ENCODE measurements at places on chromosomes 1 and 21.

GRCh38 chr1:62247391-62248168 is 52.9 kb downstream of the L1TD1 start:
- DNase-seq = no peak

DNA sequence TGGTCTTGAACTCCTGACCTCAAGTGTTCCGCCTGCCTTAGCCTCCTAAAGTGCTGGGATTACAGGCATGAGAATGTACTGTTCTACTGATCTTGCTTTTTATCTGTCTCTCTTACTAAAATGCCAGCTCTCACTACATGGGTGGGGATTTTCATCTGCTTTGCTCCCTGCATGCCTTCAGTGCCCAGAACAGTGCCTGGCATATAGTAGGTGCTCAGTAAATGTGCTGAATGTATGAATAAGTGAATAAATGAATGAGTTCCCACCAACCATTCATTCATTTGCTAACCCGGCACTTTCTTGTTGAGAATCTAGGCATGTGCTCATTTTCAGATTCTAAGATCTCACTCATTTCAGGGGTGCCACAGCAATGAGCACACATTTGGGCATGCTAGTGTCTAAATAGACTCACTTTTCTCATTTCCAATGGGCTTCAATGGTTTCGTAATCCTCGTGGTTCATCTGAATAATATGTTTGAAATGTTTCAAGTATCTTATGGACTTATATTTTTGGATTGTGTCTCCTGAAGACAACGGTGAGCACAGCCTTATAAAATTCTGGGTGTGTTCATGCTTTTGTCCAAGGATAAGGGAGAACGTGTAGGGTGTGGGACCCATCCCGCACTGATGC is 7.6 kb downstream of the DHRS3 start:
- no peak for DNase-seq

DNA sequence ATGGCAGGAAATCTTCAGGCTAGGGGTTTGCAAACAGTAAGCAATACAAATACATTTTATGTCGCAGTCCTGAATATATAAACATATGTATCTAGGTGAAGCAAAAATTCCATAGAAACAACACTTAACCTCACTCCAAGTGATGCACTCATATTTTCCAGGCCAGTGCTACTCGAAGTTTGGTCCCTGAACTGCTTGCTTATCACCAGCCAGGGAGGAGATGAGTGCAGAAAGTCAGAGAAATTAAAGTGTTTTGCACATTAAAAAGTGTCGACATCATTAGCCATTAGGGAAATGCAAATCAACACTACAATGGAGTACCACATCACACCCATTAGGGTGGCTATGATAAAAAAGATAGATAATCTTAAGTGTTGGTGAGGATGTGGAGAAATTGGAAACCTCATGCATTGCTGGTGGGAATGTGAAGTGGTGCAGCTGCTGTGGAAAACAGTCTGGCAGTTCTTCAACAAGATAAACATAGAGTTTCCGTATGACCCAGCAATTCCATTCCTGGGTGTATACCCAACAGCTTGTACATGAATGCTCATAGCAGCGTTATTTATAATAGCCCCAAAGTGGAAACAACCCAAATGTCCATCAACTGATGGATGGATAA is 70.5 kb upstream of the CSF1 start:
- DNase-seq = no peak

DNA sequence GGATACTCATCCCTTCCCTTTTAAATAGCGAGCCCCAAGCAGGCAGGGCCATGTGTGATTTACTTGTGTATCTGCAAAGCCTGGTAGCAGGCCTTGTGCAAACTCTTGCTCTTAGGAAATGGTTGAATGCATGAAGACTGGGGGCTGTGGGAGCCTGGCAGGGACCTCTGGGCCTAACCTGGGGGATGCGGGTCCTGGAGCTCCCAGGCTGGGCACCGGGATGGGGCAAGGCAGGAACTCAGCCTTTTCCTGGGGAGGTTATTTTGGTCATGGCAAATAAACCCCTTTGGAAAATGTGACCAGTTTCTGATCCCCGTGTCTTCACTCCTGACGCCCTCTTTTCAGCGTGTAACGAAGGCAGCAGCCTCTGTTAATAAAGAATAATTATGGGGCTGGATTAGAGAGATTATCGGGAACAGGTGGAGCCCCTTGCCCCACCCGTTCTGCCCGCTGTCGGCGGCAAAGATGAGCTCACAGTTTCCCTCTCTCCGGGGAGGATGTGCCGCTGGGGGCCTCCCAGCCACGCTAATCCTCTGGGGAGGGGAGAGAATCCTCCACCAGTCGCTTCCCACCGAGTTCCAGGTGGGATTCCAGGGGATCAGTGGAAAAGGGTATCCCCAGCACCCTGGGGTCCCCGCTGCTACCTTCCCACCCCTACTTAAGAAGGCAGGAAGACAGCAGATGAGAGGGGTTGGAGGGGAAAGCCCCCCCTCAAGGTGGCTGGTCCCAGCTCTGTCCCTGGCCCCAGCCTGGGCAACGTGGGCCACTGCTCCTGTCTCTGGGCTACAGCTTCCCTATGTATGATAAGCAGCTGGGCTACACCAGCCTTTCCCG is 69.7 kb upstream of the WNT4 start:
- no peak for DNase-seq

- DNase-seq = no peak
Measured at GRCh38 chr1:97947695-97948094, 26.9 kb upstream of the DPYD start.

GRCh38 chr1:205533748-205534443 is 29.4 kb downstream of the CDK18 start:
- DNase-seq = no peak

GRCh38 chr1:28358716-28359115 is 10.8 kb upstream of the PHACTR4 start:
- no peak for DNase-seq

Data from stimulated activated CD4-positive, alpha-beta T cell treated with anti-CD3 and anti-CD28 coated beads, Interleukin-1b, Interleukin-23, amount 100 ng/mL, for 1 hour (primary cell).